ENCODE measurements at places on chromosomes 2 and 18. TPM values are rescaled to one million over a fixed set of nuclear protein-coding genes. Genes with fewer than 3 reads are reported as not detected.

The MARCHF4 gene
- 0.04 TPM for polyA plus RNA-seq

DNA sequence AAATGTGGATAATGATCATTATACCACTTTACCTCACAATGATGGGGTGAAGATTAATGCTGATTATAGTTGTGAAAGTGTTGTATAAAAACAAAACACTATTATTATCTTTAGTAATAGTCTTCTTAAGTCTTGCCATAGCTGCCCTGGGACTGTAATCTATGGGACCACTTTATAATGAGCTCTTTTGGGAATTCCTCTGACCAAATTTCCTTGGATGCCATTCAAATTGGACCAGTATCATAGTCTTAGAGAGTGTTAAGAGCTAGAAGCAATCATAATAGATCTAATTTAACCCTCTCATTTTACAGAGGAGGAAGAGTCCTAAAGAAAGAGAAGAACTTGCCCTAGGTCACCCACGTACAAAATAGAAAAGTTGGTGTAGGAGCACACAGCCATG lies 457.7 kb upstream of the SLC14A2 start:
- no peak for DNase-seq

- no peak for DNase-seq
Observed at GRCh38 chr2:237488295-237488694, 1.2 kb downstream of the MLPH start.

The ANKRD30B gene
- not detected for polyA plus RNA-seq

DNA sequence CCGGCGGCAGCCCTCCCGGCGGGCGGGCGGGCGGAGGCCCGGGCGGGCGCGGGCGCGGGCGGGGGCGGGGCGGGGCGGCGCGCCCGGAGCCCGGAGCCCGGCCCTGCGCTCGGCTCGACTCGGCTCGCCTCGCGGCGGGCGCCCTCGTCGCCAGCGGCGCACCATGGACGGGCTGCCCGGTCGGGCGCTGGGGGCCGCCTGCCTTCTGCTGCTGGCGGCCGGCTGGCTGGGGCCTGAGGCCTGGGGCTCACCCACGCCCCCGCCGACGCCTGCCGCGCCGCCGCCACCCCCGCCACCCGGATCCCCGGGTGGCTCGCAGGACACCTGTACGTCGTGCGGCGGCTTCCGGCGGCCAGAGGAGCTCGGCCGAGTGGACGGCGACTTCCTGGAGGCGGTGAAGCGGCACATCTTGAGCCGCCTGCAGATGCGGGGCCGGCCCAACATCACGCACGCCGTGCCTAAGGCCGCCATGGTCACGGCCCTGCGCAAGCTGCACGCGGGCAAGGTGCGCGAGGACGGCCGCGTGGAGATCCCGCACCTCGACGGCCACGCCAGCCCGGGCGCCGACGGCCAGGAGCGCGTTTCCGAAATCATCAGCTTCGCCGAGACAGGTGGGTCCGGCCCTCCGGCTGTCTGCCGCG lies at the start of gene INHBB:
Gene INHBB (plus strand): TSS at position 111 of the 641 bp plus-strand sequence. CDS start 53 bp downstream, at position 164.
- DNase-seq = no peak

Measured in hindlimb muscle (tissue), 1 donor.